Naive thymus-derived CD8-positive, alpha-beta T cell (primary cell): ENCODE measurements at places on chromosomes 12 and 14. TPM values are rescaled to one million over a fixed set of nuclear protein-coding genes. Genes with fewer than 3 reads are reported as not detected.
A peak's percentile ranks its signal among the peaks of the same experiment; 100 is the strongest.

Gene LMNTD1
- polyA plus RNA-seq: not detected

Gene KRT8
- not detected for polyA plus RNA-seq

Gene PLA2G1B
- polyA plus RNA-seq: 0.75 TPM

Gene DPPA3
- not detected for polyA plus RNA-seq

Gene SOX5
- polyA plus RNA-seq: not detected

Gene SLC25A47
- not detected for polyA plus RNA-seq

Gene MYH6
- polyA plus RNA-seq: not detected

Gene ESRRB
- polyA plus RNA-seq: not detected

Gene ERP29
- polyA plus RNA-seq: 199 TPM

Gene PIK3C2G
- not detected for polyA plus RNA-seq

Gene TBC1D30
- polyA plus RNA-seq: not detected

Gene AGAP2
- polyA plus RNA-seq: 6.9 TPM

DNA sequence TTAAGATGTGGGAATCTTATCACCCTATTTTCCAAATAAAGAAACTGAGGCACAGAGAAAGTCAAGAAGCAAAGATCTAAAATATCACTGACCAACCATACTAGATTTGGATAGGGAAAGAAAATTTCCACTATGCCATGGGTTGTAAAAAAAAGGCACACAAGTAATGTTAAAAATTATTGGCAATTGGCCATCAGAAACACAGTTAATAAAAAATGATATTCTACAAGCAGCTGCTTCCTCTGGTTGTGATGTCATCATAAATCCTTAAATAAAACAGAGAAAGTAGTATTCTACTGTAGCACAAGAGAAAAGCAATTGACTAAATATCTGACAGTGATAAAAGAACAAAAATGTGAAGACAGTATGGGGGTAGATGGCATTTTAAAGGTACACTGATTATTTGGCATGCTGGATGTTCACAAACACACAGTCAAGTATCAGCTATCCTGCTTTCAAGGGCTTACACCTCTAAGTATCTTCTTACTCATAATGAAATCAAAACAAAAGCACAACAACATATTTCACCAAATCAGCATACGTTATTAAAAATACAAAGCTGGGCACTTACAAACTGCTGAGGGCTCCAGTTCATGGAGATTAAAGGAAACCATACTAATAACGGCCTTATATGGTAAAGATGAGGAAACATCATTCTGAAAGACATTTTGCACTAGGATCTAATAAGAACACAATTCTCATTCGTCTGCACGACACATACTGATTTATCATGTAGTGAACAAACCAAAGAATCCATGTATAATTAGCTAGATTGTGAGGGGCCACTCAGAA, 45.7 kb downstream of the CORO1C start:
- no peak for DNase-seq

DNA sequence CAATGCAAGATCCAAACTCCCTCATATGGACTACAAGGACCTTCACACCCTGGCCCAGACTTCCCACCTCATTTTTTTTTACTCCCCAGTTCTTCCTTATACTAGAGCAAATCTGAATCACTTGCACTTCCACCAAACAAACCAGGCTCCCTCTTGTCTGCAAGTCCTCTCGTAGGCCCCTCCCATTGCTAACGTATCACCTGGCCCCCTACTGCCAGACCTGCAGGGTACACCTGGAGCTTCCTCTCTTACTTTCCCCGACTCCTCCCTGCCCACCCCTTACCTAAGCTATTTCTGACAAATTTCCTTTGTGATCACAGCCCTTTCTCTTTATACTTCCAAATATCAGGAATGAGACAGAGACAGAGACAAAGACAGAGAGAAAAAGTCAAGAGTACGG, 463.9 kb downstream of the GALC start:
- no peak for DNase-seq

GRCh38 chr14:86912709-86913108, 1080.3 kb downstream of the GALC start:
- no peak for DNase-seq

- no peak for DNase-seq
These were observed 1536.2 kb downstream of the AACS start for GRCh38 chr12:126601184-126602170.

GRCh38 chr14:99910337-99911309, 117.4 kb downstream of the EML1 start:
- no peak for DNase-seq

- DNase-seq: no peak
These were observed 668.0 kb downstream of the DIO2 start for GRCh38 chr14:79543348-79543747.

DNA sequence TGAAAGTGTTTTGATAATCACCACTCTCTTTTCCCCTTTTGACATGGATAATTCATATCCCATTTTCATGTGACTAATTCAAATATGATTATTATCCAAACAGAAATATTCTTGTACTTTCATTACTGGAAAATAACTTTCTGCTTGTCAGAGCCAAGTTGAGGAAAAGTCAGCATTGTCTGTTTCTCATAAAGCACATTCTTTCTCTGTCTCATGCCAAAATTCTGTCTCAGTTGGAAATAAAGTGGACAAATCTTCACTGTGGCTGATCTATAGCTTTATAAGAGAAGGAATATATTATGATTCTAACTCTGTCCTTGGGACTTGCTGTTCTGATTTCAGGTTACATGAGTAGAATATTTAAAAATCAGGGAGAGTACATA, 22.7 kb upstream of the PRICKLE1 start:
- DNase-seq: no peak

- no peak for DNase-seq
These were observed 18.1 kb downstream of the SSH1 start for GRCh38 chr12:108839018-108839889.

GRCh38 chr12:130639476-130640424, 76.3 kb downstream of the RIMBP2 start:
- no peak for DNase-seq

GRCh38 chr14:96055065-96055752, 16.0 kb downstream of the C14orf132 start:
- no peak for DNase-seq

GRCh38 chr12:59317598-59317997, 278.2 kb upstream of the SLC16A7 start:
- no peak for DNase-seq

DNA sequence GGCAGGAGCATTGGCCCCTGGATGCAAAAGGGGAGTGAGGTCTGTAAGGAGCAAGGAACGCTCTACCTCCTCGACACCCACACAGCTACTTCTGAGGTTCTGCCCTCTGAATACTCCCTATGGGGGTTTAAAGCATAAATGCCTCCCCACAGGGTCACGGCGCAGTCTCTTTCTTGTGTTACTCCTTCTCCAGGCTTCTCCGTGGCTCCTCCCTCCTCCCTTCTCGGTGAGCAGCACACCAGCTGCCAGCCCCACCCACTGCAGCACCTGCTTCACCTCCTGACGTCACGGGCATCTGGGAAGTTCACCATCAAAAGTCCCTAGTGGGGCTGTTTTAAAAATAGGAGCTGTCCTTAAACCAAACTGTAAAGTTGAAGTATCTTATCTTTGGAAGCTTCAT, 67.3 kb downstream of the SPTB start:
- peak; percentile 25 for DNase-seq

DNA sequence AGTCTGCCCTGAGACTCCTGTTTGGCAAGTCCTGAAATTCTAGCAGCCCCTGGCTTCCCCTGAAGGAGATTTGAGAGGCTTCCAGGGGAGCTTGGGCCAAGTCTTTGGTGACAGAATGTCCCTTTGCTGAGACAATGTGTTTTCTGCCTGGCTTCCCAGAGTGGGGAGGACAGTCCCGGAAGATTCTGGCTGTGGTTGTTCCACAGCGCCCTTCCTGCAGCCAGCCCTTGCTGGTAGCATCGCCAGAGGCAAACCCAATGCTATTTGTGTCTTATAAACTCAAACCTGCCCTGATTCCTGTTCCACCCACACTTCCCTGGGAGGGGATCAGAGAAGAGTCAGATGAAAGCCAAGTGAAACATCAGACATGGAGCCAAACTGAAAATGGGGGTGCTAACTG, 56.4 kb upstream of the OAS1 start:
- no peak for DNase-seq

DNA sequence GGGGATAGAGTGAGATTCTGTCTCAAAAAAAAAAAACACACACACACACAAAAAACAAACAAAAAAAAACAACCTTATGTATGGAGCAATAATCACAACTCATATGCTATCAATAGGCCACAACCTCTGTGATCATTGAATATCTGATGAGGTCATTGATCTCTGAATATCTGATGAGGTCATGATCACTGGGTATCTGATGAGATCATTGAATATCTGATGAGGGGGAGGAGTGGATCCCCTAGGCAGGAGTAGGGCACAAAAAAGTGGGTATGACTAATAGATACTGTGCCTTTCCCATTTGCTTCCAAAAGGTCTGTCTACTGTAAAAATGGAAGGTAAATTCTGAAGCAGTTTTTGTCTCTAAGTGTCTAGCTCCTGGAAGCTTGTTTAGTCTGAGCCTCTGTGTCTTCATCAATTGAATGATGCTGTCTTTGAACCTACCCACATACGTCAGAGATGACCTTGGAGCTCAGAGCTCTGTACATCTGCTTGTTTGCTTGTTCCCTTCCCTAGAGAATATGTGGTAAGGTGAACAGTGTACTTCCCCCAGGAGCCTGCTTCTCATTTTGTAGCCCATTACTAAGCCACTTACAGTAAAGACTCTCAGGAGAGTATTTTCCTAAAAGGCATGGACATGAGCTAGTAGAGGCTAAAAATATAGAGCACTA, 13.6 kb downstream of the PAH start:
- no peak for DNase-seq

GRCh38 chr14:91243074-91243471, 1.4 kb downstream of the GPR68 start:
- no peak for DNase-seq

DNA sequence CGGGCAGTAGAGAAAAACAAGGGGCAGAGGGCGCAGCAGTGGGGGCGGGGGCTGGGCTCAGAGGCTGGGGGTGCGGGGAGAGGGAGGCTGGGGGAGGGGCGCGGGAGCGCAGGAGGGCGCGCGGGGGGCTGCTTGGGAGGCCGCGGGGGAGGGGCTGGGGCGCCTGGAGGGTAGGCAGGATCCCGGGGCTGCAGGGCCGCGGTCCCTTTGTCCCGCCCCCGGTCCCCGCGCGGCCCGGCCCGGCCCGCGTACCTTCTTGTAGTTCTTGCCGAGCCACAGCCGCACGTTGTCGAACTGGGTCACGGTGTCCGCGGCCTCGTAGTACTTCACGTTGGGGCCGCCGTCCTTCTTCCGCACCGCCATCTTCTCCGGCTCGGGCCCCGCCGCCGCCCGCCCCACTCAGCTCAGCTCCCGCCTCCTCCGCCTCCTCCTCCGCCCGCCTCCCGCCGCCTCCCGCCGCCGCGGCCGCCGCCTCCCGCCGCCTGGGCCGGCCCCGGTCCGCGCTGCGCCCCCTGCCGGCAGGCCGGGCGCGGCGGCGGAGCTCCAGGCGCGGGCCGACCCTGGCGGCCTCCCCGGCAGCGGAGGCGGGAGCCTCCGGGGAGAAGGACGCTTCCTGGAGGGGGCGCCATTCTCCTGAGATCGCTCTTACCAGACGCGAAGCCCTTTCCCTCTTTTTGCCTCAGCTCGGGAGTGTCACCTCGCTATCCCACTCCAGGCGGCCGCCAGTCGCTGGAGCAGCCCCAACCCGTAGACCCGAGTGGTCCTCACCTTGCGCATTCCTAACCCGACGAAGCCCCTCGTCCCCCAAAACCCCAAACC, at the start of gene SMARCC2:
SMARCC2 (minus strand) TSS at position 385 of the 819 bp plus-strand sequence; CDS start at position 363, 22 bp downstream.
- DNase-seq: peak; percentile 74

- DNase-seq: no peak
These were observed 54.0 kb downstream of the CLIP1 start for GRCh38 chr12:122368361-122369073.

DNA sequence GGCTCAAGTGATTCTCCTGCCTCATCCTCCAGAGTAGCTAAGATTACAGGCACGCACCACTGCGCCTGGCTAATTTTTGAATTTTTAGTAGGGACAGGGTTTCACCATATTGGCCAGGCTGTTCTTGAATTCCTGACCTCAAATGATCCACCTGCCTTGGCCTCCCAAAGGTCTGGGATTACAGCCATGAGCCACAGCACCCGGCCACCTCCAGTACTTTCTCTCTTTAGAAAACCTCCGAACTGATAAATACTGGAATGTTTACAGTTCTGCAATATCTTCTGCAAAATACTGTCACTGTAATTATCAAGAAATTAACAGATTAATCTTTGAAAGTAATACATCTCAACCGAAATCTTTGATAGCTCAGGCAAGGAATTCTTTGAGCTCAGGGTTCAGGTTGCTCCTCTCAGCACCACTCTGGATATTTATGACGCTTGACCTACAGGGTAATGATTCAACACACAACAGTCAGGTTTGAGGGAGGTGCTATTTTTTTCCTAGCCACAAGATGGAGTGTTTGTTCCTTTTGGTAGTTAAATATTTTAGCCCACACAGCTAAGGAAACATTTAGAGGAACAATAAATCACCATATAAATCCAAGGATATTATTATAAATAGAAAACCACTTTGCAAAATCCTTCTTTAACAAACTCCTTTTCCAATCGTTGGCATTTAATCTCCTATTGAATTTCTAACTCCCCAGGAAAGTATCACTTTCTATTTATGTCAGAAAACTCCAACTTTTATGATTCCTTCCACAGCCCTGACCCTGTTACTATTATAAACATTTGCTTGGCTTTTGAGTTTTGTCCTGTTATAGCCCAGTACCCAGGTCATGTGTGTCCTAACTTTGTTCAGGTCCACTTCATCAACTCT, 48.6 kb upstream of the GTF2A1 start:
- no peak for DNase-seq

- DNase-seq: no peak
These were observed at the start of gene AVPR1A for GRCh38 chr12:63150713-63151622. TSS of gene AVPR1A (minus strand) at chr12:63151201. CDS start at chr12:63150836, 365 bp downstream.

- no peak for DNase-seq
These were observed 10.9 kb upstream of the LGMN start for GRCh38 chr14:92759300-92759678.

GRCh38 chr14:77158175-77158881, 16.7 kb upstream of the ZDHHC22 start:
- DNase-seq: no peak

- DNase-seq: no peak
These were observed 308.2 kb downstream of the ADGRD1 start for GRCh38 chr12:131261906-131262305.

DNA sequence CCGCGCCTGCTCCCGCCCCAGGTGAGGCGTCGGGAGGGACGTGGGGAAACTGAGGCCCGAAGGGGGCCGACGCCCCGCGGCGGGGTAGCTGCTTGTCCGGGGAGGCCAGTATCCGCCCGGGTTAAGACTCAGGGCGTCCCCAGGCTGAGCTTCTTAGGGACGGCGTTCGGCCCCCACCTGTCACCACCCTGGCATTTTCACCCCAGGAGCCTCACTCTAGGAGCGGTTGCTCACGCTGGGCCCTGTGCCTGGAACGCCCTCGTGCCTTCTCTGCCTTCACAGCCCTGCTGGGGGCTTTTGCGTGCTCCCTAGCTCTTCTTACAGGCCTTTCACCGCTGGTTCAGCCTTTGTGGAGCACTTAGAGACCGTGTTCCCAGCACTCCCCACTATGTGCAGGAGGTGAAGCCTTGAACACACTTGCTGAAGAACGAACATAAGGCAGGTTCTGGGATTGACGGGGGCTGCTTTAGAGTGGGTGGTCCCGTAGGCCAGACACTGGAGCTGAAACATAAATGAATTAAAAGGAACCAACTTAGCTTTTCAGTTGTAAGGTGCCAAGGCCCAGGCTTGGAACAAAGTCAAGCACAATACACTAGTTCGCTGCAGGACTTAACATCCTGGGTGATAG, 601 bp downstream of the ZNF839 start:
- peak; percentile 21 for DNase-seq
